ENCODE measurements at places on chromosomes 11 and 22. TPM values are rescaled to one million over a fixed set of nuclear protein-coding genes. Genes with fewer than 3 reads are reported as not detected.

The MIAT gene
- 0.32 TPM for total RNA-seq

The HTR3A gene
- not detected for total RNA-seq

The GGTLC3 gene
- not detected for total RNA-seq

The TMPRSS4 gene
- not detected for total RNA-seq

The HIKESHI gene
- total RNA-seq, result 39.6 TPM

The AP5B1 gene
- total RNA-seq, result 16.3 TPM

The IL18 gene
- total RNA-seq, result 7.0 TPM

The NOX4 gene
- 4.2 TPM for total RNA-seq

The DDI1 gene
- not detected for total RNA-seq

GRCh38 chr11:107564877-107565218, 687 bp downstream of the ALKBH8 start:
- no peak for DNase-seq

GRCh38 chr11:118841469-118842242, 42.0 kb upstream of the CXCR5 start:
- DNase-seq, result no peak

GRCh38 chr11:78160557-78160956, 21.1 kb upstream of the ALG8 start:
- DNase-seq, result no peak

GRCh38 chr11:9951807-9952206, 287.9 kb downstream of the SWAP70 start:
- DNase-seq, result peak; percentile 59

GRCh38 chr11:3995307-3995706, 99.3 kb upstream of the RRM1 start:
- DNase-seq, result no peak

GRCh38 chr11:30619767-30620166, 33.6 kb upstream of the MPPED2 start:
- no peak for DNase-seq

DNA sequence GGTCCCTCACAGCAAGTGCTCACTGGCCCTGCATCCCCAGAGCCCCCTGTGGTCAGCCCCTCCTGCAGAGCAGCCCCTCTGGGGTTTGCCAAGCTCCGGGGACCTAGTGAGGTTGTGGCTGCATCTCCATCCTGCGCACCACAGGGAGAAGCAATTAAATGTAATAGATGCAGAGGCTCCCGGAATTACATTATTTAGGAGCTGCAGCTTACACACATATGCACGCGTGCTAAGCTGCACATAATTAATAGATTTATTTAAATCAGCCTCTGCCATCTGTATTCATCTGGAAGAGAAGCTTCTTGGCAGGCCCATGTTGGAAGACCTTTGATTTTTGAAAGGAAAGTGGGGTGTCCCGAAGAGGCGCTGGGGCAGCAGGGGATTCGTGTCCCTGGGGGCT, 1271.5 kb downstream of the BRD1 start:
- no peak for DNase-seq

- peak; percentile 24 for DNase-seq
Observed at GRCh38 chr11:35619855-35620640, 1.8 kb downstream of the FJX1 start.

DNA sequence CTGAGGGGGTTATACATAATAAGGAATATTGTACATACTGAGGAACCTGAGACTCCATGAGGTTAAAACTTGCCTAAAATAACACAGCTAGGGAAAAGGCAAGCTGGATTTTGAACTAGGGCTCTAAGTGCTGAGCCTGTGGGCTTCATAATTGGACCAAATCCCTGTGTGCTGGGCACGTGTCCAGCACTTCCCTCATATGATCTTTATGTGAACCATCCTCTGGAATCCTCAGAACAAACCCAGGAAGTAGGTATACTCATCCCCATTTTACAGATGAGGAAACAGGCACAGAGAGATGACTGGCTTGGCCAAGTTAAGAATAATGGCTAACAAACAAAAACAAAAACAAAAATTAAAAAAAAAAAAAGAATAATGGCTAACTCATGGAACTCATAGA, 14.9 kb downstream of the RTN4RL2 start:
- DNase-seq, result no peak

DNA sequence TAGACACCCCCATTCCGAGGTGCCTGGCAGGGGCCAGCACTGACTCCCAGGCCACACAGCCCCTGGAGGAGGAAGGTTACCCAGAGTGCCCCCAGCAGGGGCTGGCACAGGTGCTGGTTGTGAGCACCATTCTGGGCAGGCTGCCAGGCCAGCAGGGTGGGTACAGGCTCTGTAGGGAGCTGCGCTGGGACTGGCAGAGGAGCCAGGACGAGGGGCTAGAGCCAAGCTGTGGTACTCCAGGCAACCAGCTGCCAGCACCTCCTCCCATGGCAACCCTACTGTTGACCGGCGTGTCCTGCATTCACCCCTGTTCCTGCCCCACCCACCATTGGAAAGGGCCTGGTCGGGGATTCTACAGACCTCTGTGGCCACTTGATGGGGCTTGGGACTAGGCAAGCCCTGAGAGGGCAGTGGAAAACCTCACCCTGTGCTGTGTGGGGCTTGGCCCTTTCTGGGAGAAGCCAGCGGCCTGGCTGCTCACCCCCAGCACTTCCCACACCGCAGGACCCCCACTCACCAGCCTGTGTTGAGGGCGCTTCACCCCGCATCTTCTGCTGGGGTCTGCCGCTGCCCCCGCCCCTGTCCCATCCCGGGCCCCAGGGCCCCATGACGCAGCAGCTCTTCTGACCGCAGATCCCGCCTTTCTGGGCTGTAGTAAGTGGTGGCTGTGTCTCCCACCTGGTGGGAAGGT, 1.9 kb downstream of the CLDN5 start:
- DNase-seq, result no peak

GRCh38 chr11:79393362-79394043, 47.3 kb downstream of the TENM4 start:
- DNase-seq, result no peak

DNA sequence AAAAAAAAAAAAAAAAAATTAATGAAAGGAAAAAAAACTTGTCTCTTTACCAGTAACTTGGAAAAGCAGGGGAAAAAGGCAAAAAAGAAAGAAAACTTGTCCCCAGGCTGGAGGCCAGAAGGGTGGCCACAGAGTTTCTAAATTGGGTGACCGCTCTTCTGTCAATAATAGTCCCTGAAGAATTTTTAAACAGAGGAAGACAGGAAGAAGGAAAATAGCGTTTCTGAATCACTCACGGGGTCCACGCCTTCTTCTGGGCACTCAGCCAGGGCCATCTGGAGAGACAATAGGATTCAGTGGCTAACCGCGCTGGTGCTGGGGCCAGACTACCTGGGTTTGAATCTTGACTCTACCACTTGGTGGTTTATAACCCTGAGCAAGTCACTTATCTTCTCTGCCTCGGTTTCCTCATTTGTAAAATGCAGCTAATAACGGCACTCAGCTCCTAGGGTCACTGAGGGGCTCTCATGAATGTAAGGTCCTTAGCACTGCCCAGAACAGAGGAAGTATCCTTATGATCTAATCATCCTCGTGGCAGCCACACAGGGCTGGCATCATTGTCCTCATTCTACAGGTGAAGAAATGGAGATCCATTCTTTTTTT, 7.0 kb downstream of the C11orf86 start:
- peak; percentile 86 for DNase-seq

DNA sequence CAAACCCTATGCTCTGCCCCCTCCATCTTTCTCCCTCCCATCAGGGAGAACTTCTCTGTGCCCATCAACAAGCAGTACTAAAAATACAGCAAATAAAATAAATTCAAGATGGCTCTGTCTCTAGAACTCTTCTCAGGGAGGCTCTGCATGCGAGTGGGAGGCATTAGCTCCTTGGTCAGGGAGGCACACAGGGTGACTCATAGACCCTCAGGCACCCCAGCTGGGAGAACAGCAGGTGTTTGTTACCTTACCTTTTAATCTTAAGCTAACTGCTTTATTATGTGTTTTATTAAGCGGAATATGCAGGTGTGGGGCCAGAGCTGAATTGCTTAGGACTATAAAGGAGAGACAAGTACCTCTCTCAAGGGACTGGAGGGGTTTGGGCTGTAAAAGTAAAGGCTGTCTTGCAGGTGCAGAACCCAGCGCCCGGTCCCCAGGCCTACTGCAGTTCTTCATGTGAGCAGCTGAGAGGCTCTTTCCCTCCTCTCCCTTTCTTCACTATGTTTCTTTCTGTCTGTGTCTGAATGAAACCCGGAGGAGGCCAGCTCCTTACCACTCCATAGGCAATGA, 20.8 kb downstream of the CSNK2A3 start:
- DNase-seq, result no peak

GRCh38 chr22:19818324-19819207, 36.1 kb downstream of the GNB1L start:
- DNase-seq, result no peak

DNA sequence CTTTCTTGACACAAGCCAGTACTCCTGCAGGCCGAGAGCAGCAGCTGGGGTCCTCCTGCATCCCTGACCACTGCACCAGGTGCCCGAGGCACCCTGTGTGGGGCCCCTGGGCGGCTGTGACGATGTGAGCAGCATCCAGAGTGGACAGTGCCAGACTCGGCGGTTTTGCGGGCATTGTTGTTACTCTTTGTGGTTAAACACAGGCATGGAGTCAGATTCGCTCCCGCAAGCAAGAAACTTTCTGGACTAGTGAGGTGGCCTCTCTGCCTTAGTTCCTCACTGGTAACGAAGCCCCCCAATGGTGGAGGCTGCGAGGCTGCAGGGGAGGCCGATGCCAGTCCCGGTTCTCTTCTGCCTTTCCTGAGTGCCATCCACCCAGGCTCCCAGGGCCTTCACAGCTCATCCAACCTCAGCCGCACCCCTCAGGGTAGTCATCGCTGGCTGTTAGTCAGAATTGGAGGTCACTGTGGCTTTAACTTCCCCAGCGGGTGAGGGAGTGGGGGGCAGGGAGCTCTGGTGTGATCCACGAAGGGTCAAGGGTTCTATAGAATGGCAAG, 3.7 kb upstream of the CLDN5 start:
- no peak for DNase-seq

GRCh38 chr11:68958211-68958610, 22.6 kb downstream of the MRGPRD start:
- no peak for DNase-seq

GRCh38 chr11:87020336-87020735, 17.4 kb upstream of the TMEM135 start:
- no peak for DNase-seq

Data from psoas muscle (tissue), 8 donors.